Inflammatory macrophage (primary cell): ENCODE measurements at places on chromosomes 5 and 9.

DNA sequence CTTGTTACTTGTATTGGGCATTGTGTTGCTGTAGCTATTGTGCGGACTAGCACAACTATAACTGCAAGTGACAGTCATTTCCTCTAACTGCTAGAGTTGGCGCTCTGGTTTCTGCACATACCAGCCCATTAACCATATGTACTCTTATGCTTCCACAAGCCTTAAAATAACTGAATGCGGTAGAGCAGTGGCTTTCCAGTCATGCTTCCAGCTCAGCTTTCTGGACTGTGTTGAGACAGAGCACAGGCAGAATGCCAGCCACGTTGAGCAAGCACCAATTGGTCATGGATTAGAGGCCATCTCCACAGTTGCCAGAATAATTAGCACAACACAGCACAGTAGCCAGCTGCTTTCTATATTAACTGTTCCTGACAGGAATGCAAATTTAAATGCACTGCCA, 12.2 kb downstream of the INVS start:
- peak; percentile 45 for DNase-seq

GRCh38 chr9:20524776-20525175, 97.5 kb downstream of the MLLT3 start:
- no peak for DNase-seq

- no peak for DNase-seq
These were observed 39.4 kb upstream of the PPP2R2B start for GRCh38 chr5:146917931-146918330.

GRCh38 chr5:44089424-44090144, 299.6 kb downstream of the FGF10 start:
- DNase-seq = no peak

DNA sequence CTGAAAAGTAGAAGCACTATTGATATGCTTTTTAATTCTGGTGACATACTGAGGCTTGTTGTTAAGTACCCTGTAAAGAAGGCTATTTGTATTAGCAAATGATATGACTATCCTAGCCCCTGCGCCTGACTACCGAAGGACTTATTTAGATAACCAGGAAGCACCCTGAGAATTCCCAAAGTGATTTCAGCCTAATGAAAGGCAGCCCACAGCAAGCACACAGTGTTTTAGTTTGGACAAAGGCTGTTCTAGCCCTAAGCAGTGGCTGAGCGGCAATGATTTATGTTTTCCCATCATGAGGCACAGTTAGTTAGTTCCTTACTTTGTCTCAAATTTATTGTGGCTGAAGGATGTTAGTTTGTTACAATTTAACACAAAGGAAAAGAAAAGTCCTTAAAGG, 235.3 kb downstream of the KCTD16 start:
- DNase-seq = no peak

GRCh38 chr9:114198249-114199040, 43.1 kb downstream of the COL27A1 start:
- no peak for DNase-seq

DNA sequence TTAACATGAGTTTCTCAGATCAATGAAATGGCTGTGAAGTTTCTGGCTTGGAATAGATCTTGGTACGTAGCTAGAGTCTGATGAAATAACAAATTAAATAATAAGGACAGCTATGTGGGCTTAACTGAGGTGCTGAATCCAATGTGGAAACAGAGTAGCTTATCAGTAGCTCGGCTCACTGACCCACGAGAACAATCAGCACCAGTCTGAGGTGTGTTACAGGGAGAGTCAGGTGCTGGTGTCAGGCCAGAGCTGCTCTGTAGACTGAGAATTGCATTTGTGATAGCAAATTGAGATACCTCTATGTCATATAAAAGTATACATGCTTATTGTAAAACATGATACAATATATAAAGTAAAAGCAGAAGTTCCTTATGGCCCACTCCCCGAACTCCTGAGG, 21.2 kb upstream of the CCL28 start:
- DNase-seq = no peak

DNA sequence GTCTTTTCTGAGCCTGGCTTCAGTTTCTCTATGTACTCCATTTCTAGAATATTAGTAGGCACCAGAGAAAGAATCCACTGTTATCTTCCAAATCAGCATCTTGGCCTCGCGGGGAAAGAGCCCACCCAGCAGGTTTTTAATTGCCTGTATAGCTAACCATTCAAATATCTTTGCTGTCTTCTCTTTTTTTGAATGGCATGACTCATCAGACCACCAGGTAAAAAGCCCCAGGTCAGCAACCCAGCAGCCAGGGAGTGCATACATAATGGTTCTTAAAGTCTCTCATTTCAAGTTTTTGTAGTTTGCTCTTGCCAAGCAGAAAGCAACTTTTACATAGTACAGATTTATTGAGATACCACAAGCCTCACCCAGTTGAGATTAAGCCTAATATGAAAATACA, 50.7 kb downstream of the TMEM167A start:
- no peak for DNase-seq

- DNase-seq = peak; percentile 80
These were observed 151.7 kb upstream of the SMIM23 start for GRCh38 chr5:171633776-171634470.

DNA sequence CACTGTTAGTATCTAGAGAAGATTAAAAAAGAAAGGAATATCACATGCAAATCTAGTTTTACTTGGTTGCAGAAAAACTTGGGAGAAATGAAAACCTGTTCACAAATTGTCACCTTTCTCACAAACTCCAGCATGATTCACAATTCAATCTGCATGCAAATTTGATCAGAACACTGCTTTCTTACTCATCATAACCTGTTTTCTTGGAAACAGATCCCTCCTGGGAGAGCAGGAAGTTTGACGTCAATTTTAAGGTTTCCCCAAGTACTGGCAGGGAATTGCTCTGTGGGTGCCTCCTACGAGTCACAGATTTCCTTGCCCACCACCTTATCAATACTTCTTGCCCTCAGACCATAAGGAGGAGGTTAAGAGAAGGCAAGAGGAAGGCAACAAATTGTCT, 30.2 kb upstream of the HTR4 start:
- DNase-seq = no peak

DNA sequence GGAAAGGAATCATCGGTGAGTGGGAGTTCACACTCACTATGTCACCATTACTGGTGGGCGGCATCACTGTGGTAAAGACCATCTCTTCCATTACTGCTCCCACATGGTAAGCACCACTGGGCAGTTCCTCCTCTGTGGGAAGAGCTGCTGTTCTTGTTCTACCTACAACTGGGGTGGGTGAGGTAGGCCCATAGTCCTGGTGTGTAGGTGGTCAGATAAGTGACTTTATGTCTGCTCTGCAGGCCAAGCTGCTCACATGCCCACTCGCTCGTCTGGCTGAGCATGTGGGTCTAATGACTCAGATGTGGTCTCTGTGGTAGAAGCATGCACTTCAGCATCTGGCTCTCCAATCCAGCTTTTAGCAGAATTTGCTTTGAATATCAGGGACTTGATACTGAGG, 82.9 kb downstream of the TMEM215 start:
- peak; percentile 85 for DNase-seq

GRCh38 chr5:154546719-154547118, 68.7 kb upstream of the HAND1 start:
- no peak for DNase-seq

GRCh38 chr9:97768746-97769145, 71.6 kb upstream of the XPA start:
- no peak for DNase-seq

DNA sequence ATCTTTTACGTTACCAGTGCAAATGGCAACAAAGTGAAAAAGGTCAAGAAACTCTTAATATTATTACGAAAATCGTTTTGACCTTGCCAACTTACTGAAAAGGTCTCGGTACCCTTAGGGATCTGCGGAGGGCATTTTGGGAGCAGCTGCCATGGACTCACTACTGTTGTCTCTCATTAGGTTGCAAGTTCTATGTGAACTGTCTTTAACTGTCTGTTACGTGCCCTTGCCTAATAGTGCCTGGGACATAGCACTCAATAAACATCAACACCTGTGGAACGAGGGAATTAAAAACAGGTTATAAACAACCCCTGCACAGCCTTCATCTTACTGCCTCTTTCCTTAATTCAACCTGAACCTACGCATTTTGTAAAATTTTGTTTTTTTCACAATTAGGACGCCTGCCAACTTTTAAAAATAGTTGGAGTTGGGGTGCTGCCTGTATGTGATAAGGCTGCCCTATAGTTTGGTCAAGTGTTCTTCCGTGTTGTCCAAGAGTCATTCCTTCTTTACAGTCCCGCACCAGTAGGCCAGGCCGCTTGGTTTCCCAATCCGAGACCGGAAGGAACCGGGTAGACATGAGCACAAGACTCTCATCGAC, 527 bp upstream of the SREK1 start:
- no peak for DNase-seq

- DNase-seq = no peak
These were observed 24.6 kb upstream of the NANS start for GRCh38 chr9:98031935-98032334.

GRCh38 chr5:150263801-150264621, 25.6 kb downstream of the CAMK2A start:
- no peak for DNase-seq

DNA sequence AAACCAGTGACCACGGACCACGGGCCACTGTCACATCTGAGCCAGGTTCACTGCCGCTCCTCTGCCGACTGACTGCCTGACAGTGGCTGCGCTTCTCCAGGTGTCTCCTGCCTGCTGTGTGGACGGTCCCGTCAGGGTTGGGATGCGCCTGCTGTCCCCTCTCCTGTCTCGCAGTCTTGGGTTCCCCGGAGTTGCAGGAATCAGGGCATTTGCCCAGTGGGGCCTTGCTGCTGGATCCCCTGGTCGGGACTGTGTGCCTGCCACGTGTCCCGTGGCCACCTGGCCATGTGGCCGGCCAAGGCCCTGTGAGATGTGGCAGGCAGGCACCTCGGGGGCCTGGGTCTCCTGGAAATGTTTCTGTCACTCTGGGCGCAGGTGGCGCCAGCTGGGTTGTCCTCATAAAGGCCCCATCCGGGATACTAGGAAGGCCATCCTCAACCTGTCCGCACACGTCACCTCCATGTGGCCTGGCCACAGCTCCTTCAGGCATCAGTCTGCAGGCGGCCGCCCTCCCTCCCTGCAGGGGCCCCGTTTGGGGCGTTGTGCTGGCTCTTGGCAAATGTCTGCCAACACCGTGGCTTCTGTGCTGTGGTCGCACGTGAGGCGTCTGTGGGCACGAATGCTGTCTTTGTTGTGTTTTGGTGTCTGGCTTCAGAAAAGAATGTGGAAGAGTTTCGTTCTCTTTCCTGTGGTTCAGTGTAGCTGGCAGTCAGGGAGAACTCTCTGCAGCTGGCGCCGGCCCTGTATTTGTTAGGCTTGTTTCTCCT, 6.4 kb upstream of the TOR4A start:
- no peak for DNase-seq

DNA sequence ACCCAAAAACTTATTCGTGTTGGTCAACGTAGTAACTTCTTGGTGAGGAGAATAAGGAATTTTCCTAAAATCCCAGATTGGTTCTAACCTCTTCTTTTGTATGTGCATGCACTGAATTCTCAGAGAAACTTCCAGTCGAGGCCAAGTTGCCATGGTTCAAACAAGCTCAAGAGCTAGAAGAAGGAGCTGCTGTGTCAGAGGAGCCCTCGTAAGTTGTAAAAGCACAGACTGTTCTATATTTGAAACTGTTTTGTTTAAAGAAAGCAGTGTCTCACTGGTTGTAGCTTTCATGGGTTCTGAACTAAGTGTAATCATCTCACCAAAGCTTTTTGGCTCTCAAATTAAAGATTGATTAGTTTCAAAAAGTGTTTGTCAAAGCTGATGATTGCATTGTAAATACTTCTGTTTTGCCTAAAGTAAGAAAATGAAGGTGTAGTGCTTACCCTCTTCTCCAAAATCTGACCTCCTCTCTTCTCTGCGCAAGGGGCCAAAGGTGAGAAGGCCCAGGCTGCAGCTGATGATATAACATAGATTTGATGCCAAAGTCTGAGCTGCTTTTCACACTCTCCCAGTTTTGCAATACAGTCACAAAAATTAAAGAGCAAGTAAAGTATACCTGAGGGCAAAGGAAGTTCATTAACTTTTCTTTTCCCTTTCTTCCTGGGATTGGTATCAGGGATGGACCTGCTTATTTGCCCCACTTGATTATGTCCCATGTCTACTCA, 210.8 kb downstream of the ADAMTSL1 start:
- DNase-seq = no peak

- DNase-seq = no peak
These were observed 168.3 kb upstream of the DMAC1 start for GRCh38 chr9:7967851-7968250.

DNA sequence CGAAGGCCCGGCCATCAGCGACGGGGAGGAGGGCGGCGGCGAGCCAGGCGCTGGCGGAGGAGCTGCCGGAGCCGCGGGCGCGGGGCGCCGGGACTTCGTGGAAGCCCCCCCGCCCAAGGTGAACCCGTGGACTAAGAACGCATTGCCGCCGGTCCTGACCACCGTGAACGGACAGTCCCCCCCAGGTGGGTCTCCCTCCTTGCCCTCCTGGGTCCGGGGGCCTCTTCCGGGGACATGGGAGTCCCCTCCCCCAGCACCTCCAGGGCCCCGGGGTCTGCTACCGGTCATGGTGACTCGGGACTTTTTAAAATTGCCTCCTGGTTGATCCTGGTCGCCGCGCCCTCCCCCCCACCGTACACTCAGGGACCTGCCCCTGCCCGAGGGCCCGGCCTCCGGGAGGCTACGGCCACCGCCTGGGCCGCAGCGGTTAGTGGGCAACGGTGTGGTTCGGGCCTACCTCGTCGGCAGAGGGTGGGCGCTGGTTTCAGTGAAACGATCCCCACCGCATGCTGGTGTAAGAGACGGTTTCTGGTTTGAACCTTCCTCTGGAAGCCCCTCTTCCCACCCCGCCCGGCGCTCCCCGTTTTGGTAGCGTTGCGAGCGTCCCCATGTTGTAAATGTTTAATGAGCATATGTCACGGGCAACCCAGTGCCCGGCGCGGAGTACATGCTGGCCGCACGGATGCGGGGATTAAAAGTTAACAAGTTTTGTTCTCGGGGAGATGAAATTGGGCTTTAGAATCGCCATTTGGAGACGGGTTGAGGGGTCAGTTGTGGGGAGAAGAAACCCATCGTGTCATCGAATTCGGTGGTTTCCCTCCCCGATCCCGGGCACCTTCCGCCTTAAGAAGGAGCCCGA, 1.1 kb downstream of the LARP1 start:
- peak; percentile 24 for DNase-seq

DNA sequence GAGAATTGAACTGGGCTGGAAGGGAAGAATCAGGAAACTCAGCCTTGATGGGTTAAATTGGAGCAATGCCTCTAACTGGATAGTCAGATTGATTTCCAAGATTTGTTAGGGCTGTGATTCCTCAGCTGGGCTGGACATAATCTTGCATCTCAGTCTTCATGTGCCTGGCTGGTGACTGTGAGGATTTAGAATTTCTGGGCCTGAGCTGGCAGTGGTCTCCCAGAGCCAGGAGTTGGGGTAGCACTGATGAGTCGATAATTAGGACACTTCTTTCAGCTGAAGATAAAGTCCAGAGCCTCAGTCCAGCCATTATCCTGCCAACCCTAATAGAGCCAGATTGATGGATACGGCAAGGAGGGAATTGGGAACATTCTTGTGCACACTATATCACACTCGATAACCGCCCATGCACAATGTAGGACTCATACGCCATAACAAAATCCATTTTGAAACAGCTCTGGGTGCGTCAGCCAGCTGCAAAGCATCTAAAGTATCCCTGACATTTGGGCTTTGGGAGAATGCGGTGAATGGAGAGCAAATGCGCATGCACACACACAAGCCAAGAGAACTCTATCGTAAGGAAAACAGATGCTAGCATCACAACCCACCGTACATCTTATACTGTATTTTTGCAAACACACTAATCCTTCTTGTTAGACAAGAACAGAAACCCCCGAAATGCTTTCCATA, 405.1 kb upstream of the KLF4 start:
- no peak for DNase-seq

GRCh38 chr5:135076051-135076491, 42.0 kb upstream of the PITX1 start:
- DNase-seq = no peak

GRCh38 chr5:173299820-173300219, 28.4 kb downstream of the STC2 start:
- no peak for DNase-seq
